WTC11 (cell line): ENCODE measurements at places on chromosomes 1 and 21. TPM values are rescaled to one million over a fixed set of nuclear protein-coding genes. Genes with fewer than 3 reads are reported as not detected.

GRCh38 chr1:150730130-150730721 lies 9.5 kb upstream of the HORMAD1 start:
- no peaks in the 10 kb centered on the region for H3K27me3 ChIP-seq
- H3K36me3 ChIP-seq, result peaks cover 5% of the 10 kb centered on the region; the same call in 1 of the 2 replicates
- H3K4me3 ChIP-seq, result no peak overlapping the region

DNA sequence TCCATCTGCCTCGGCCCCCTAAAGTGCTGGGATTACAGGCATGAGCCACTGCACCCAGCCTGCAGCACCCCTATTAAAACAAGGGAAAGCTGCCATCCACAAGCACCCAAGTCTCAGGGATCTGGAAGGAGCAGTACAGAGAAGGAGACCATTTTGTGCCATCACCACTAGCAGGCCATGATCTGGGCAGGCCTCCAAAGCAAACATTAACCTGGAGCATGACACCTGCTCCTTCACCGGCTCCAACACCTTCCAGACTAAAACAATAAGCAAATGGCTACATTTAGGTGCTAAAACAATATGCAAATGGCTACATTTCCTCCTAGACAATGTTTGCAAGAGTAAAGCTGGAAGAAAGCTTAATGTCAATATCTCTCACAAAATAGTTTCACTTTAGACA lies 16.7 kb downstream of the MEAF6 start:
- no peak overlapping the region for H3K4me3 ChIP-seq
- no peaks in the 10 kb centered on the region for H3K27me3 ChIP-seq
- DNase-seq, result no peak

- no peak for DNase-seq
- H3K27ac ChIP-seq, result no peak overlapping the region
- H3K27me3 ChIP-seq, result no peaks in the 10 kb centered on the region
- no peaks in the 10 kb centered on the region for H3K36me3 ChIP-seq
These were observed 9.9 kb upstream of the LRRC39 start for GRCh38 chr1:100187912-100188311.

DNA sequence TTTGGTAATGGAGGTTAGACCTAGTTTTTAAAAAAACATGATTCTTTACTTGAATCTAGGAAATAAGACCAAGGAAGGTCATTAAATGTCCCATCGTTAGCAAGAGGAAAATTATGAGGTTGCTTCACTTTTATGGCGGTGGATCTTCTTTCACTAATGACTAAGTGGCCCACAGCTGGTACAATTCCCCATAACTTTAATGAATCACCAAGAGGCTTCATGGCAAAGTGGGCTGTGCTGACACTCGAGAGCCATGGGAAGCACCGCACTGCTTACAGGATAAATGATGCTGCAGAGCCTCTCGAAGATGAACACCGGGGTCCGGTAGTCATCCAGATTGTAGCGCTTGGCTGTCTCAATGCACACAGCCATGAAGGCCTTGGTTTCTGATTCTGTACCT lies 108.8 kb downstream of the UBR4 start:
- no peak for DNase-seq
- H3K36me3 ChIP-seq, result peaks cover 93% of the 10 kb centered on the region
- no peaks in the 10 kb centered on the region for H3K4me1 ChIP-seq
- H3K4me3 ChIP-seq, result no peak overlapping the region

DNA sequence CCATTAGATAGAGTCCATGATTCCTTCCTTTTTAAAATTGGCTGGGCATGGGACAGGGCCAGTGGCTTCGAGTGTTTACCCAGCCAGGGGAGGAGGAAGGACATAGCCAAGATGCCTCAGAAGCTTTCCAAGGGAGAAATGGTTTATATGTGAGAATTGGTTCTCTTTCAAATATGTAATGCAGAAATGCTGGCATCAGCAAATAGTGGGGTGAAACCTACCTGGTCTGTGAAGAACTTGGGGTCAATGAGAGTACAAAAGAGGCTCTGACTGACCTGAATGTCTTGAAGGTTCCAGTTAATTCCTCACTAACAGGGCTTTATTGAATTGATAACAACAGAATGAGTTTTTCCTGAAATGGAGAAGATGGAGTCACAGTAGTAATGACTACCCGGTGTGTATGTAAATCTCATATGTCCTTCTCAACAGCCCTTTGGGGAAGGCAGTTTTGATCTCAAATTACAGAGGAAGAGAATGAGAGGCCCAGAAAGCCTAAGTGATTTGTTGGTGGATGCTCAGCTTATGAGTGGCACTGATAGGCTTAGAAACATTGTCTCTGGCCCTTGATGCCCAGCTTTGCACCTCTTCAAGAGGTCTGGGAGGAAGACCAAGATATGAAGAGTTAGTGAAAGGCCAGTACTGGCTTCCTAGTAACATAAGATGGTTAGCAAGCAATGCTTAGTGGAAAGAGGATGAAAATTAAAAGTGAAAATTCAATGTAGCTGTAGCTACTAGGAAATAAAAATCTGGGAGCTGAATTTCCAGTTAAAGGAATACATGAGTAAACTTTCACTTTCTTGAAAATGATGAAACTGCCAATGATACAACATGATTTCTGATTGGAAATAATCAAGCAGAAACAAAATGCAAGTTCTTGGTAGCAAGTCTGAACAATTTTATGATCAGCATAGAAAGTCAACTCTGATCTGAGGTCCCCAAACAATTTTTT lies 2.7 kb downstream of the ATF3 start:
- peaks cover 15% of the 10 kb centered on the region for H3K36me3 ChIP-seq
- peak overlapping the region; percentile 89 for H3K4me3 ChIP-seq
- H3K27me3 ChIP-seq, result peaks cover 37% of the 10 kb centered on the region
- peaks cover 60% of the 10 kb centered on the region for H3K4me1 ChIP-seq
- H3K27ac ChIP-seq, result peak overlapping the region; percentile 83; the same call in 1 of the 2 replicates

GRCh38 chr1:60504206-60504840 lies 430.8 kb upstream of the C1orf87 start:
- H3K27ac ChIP-seq, result no peak overlapping the region
- no peak overlapping the region for H3K4me3 ChIP-seq
- H3K4me1 ChIP-seq, result peaks cover 12% of the 10 kb centered on the region
- no peaks in the 10 kb centered on the region for H3K27me3 ChIP-seq
- no peaks in the 10 kb centered on the region for H3K36me3 ChIP-seq

DNA sequence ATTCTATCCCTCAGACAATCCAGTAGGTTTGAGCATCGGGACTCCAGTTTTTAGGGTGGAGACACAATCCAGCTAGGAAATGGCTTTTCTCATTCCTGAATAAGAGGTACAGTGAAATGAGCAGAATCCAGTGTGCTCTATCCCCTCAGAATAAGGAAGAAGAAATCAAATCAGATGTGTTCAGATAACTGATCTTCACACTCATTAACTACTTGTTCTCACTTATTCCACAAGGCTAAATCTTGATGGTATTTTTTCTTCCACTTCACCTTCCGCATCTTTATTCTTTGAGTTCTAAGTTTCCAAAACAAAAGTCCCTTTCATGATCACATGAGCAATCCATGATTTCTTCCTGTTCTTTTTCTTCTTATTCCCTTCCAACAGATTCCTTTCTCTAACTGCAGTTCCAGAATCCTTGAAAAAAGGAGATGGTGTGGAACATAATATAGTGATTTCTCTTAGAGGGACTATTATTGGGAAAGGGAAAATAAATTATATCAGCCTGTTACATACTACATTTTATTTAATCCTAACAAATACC lies 1.7 kb downstream of the SYT11 start:
- H3K36me3 ChIP-seq, result no peaks in the 10 kb centered on the region
- H3K4me1 ChIP-seq, result peaks cover 18% of the 10 kb centered on the region
- peak overlapping the region; percentile 68 for H3K4me3 ChIP-seq
- 0 out of 2 replicates have a peak overlapping the region, but pooled peaks have one; percentile 2 for H3K27ac ChIP-seq

The IFI44 gene
- 0.15 TPM in 1 of 3 replicates, not detected in the others for total RNA-seq

The SYCP1 gene
- 0.34 TPM in 1 of 3 replicates, not detected in the others for total RNA-seq

The EFNA3 gene
- total RNA-seq, result 12.5 to 15.4 TPM (median 15.4 TPM) in 3 replicates

DNA sequence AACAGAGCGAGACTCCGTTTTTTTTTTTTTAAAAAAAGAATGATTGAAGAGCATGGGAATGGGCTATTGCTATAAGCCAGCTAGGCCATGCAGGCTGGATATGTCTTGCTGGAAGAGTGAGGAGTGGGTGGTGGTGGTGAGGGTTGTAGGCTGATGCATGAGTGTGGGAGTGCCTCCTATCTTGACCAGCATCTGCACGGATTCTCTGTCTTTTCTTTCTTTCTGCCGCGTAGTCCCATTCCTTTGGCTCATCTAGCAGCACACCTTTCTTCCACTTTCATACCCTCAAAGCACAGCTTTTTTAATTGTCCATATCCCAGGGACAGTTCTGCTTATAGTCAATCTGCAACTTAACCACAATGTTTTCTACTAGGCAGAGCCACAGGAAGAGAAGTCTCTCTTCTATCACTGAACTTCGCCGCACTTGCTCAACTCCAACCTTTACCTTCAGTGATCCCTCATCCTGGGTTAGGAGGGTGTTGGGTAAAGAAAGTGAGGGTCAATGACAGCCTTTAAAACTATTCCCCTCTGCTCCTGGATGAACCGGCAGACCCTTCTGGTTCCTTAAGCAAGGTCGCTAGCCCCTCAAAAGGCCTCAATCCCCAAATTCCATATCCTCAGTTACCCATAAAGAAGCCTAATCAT lies 15.2 kb downstream of the ADCY10 start:
- no peak overlapping the region; the same call in 1 of the 2 replicates for H3K27ac ChIP-seq
- no peak overlapping the region for H3K4me3 ChIP-seq
- no peaks in the 10 kb centered on the region for H3K36me3 ChIP-seq
- H3K4me1 ChIP-seq, result no peaks in the 10 kb centered on the region

DNA sequence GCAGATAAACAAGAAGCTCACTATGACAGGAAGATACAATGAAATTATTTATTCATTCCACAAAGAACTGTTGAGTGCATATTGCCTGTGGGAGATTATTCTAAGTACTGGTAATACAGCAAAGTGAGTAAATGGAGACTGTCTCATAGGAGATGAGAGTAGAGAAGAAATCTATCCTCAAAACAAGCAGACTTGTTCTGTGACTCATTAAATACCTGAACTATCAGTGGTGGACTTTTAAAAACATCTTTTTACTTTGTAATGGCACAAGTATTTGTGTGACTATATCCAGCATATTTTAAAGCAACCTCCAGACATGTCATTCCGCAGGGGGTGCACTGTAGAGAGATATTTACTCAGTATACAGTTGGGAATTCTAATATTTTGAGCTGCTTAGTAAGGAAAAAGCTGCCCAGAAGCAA lies 259.2 kb downstream of the FMN2 start:
- no peak overlapping the region for H3K27ac ChIP-seq
- no peak for DNase-seq
- no peaks in the 10 kb centered on the region for H3K27me3 ChIP-seq
- H3K4me1 ChIP-seq, result peaks cover 12% of the 10 kb centered on the region
- no peaks in the 10 kb centered on the region for H3K36me3 ChIP-seq
- H3K4me3 ChIP-seq, result no peak overlapping the region

The INSRR gene
- total RNA-seq, result 0.05 to 0.11 TPM in 2 of 3 replicates, not detected in the other

DNA sequence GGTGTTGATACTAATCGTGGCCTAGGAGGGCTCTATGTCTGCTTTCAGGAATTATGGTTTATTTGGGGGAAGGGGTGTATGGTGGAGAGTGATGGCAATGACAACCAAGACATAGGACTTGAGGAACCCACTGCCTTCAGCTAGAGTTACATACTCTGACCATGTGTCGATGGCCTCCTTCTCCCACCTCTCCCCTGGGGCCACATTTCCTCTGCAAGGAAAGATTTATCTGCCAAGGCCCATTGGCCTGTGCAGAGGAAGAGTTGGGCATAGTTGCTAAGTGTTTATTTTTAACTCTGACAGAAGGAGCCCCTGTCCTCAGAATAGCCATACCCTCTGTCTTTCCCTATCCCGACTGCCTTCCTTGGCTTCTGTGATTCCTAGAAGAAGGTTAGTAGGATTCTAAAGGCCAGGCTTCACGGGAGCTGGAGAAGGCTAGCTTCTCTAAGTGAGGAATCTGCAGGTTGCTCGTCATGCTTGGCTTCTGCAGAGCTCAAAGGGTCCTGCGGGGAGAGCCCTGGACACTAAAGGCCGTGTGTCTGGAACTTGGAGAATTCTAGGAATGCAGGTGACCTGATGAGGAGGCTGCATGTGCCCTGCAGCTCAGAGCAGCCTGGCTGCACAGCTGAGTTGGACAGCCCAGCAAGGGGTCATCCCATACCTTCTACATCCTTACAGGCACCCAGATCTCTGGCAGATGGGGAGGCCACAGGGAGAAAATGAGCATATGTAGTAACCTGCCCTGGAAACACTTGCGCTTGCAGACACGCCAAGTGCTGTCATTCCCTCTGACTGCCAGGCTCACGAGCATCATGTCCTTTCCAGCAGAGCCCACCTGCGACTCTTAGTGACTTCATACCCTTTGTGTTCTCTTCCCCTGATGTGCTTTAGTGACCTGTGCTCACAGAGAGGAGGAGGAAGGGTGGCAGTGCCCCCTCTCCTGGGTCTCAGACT lies 9.7 kb downstream of the MAPKAPK2 start:
- H3K4me3 ChIP-seq, result no peak overlapping the region
- H3K27me3 ChIP-seq, result no peaks in the 10 kb centered on the region; the same call in 1 of the 2 replicates
- no peaks in the 10 kb centered on the region for H3K36me3 ChIP-seq

The FAM163A gene
- 0.07 to 0.09 TPM (median 0.07 TPM) in 3 replicates for total RNA-seq

DNA sequence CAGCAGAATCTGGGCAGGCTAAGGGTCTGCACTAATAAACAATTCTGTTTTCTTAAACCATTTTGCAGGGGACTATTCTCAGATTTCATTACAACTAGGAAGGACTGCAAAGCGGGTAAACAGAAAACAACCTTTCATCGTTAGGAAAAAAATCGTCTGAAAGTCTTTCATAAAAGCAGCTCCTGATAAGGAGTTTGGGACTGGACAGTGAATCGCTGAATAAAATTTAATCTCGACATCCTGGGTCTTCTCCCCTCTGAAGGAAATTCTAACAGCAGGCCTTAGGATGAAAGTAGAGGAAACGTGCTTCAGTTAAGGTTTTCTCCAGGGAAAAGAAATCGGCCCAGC lies 471 bp upstream of the MTF2 start:
- H3K27me3 ChIP-seq, result no peaks in the 10 kb centered on the region; the same call in 1 of the 2 replicates
- no peak for DNase-seq
- H3K4me3 ChIP-seq, result peak overlapping the region; percentile 98
- H3K27ac ChIP-seq, result peak overlapping the region; percentile 98

The TNN gene
- 0.23 to 0.44 TPM (median 0.27 TPM) in 3 replicates for total RNA-seq

The GIPC2 gene
- 0.83 to 1.6 TPM (median 1.1 TPM) in 3 replicates for total RNA-seq
